Cardiac muscle cell (in vitro differentiated cells and primary cell): ENCODE measurements at places on chromosomes 12 and 14. TPM values are rescaled to one million over a fixed set of nuclear protein-coding genes. Genes with fewer than 3 reads are reported as not detected.

GPR68 gene
- 0.35 and 0.42 TPM in 2 replicates for total RNA-seq

HSPA2 gene
- total RNA-seq: 1.1 and 2.4 TPM in 2 replicates

C12orf43 gene
- total RNA-seq: 15.6 and 20.5 TPM in 2 replicates

NKX2-1 gene
- total RNA-seq: not detected in 2 replicates

SERPINA4 gene
- total RNA-seq: not detected in 2 replicates

CRIP2 gene
- total RNA-seq: 804 and 1,173 TPM in 2 replicates

GRCh38 chr12:121579190-121579791 is 1.5 kb downstream of the KDM2B start:
- H3K27me3 ChIP-seq: no peaks in the 10 kb centered on the region
- peak overlapping the region; percentile 48 for H3K4me3 ChIP-seq
- H3K27ac ChIP-seq: peak overlapping the region; percentile 96
- DNase-seq: no peak
- H3K4me1 ChIP-seq: peaks cover 48% of the 10 kb centered on the region
- peaks cover 6% of the 10 kb centered on the region for H3K36me3 ChIP-seq

DNA sequence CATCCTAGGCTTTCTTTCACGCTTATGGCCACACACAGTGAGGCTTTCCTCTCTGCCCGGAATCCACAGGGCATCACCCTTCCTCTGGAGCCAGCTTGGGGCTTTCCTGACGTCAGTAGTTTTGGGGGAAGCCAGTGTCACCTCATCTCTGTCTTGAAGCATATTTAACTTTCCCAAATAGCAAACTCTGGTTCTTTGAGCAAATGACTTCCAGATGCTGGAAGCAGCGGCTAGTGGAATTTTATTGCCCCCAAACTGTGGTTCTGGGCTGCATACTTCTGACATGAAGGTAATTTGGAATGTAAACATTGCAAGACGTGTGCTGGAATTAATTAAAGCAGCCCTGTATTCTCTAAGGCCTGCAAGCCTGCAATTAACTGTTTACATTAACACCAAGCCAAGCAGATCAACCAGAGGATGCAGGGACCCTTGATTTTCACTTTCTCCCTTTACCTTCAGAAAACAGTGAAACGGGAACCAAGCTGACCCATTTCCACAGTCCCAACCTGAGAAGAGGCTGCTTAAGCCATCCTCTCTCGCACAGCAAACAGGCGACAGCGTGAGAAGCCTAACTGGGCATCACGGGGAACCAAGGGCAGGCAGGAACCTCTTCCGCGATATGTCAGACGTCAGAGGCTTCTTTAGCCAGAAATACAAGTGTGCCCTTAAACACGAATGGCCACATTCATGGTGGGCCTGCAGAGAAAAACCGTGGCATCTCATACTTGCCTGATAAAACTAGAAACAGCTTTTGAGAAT is 258.4 kb downstream of the CACNA1C start:
- no peaks in the 10 kb centered on the region for H3K36me3 ChIP-seq
- no peak overlapping the region for H3K4me3 ChIP-seq
- H3K4me1 ChIP-seq: no peaks in the 10 kb centered on the region
- no peaks in the 10 kb centered on the region for H3K27me3 ChIP-seq
- no peak overlapping the region for H3K27ac ChIP-seq
